ENCODE measurements at places on chromosomes 16 and 17.
A peak's percentile ranks its signal among the peaks of the same experiment; 100 is the strongest.

- no peak for DNase-seq
Measured at GRCh38 chr17:63483655-63484575, 7.1 kb downstream of the ACE start.

DNA sequence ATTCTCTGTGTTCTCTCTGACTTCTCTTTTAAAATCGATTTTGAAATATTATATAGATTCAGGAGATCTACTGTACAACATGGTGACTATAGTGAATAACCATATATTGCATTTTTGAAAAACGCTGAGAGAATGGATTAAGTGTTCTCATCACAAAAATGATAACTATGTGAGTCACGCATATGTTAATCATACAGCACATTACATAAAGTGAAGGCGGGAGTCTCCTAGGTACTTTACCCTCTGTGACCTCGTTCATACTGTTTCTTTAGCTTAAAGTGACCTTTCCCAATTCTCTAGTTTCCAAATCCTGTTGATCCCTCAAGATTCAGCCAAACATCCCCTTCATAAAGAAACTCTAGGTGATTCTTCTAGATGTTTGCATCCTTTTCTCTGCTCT is 3.1 kb upstream of the KRTAP3-2 start:
- peak; percentile 49 for DNase-seq

DNA sequence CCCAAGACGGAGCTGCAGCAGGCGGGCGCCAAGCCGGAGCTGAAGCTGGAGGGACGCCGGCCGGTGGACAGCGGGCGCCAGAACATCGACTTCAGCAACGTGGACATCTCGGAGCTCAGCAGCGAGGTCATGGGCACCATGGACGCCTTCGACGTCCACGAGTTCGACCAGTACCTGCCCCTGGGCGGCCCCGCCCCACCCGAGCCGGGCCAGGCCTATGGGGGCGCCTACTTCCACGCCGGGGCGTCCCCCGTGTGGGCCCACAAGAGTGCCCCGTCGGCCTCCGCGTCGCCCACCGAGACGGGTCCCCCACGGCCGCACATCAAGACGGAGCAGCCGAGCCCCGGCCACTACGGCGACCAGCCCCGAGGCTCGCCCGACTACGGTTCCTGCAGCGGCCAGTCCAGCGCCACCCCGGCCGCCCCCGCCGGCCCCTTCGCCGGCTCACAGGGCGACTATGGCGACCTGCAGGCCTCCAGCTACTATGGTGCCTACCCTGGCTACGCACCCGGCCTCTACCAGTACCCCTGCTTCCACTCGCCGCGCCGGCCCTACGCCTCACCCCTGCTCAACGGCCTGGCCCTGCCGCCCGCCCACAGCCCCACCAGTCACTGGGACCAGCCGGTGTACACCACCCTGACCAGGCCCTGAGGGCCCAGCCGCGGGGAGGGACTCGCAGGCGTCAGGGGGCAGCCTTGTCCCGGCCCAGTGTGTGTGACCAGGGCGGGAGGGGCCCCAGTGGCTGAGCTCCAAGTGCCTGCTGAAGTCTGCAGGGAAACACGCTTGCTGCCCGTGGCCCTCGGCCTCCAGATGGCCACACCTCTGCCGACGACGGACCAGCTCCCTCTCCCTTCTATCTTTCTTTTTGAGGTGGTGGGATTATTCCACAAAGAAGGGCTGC is 3.4 kb downstream of the SOX8 start:
- DNase-seq = no peak

DNA sequence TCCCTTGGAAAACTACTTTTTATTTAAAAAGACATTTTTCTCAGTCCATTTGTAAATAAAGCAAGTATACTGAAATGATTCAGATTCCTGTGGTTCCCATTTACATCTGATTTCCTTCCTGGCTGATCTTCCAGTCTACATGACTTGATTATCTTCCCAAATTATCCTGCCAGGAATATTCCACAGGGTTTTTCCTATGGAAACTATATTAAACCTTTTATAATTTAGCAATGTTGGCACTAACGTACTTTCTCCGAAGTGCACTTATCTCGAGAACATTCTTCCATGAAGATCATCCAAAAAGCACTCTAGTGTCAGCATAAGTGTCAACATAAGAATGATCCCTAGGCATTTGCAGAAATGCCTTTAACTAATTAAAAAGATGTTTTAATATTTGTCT is 347.7 kb upstream of the KIF2B start:
- no peak for DNase-seq

GRCh38 chr17:39196808-39197291 is 619 bp downstream of the CACNB1 start:
- DNase-seq = no peak

DNA sequence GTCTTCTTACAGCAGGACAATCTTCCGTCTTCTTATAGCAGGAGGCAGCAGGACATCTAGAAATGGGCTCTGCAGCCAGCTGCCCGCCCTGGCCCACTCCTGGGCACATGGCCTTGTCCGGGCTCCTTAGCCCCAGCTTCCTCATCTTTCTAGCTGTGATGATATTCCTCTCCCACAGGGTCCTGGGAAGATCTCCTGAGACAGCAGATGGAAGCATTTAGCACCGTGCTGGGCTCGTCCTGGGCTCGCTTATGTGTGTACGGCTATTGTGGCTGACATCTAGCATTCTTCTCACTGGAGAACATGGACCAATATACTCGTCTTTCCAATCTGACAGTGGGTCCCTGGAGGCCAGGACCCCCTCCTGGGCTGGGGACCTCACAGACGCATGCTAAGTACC is 48.5 kb downstream of the TIMM22 start:
- no peak for DNase-seq
